ENCODE measurements at places on chromosomes 2 and 18.

- DNase-seq: no peak
These were observed 452.4 kb downstream of the LRATD1 start for GRCh38 chr2:15084826-15085489.

DNA sequence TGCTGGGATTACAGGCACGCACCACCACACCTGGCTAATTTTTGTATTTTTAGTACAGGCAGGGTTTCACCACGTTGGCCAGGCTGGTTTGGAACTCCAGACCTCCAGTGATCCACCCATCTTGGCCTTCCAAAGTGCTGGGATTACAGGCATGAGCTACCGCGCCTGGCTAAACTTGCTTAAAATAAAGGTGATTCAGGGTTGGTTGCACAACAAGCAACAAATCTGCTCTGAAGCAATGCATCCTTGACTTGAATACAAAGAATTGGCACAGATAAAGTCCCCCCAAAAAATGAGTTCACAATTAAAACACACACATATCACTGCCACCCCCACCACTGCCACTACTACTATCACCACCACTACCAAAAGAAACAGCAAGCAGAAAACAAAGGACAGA, 34.9 kb downstream of the CCDC88A start:
- DNase-seq: no peak

- DNase-seq: no peak
These were observed 273.7 kb downstream of the TWIST2 start for GRCh38 chr2:239121600-239122012.

DNA sequence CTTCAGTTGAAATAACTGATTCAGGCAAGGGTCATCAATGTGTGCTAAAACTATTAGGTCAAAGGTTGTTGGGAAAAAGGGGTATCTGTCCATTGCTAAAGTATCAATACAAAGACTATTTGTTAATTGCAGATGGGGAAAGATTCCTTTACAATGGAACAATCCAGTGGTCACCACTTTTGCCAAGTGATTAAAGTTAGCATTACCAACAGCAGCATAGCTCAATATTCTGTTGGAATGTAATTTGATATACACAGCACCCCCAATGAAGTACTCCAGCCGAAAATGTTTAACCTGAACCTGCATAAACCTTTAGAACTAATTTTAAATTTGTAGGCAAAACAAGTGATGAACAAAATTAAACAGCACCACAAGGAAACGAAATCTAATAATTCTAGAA, 191.0 kb downstream of the TCF4 start:
- no peak for DNase-seq

GRCh38 chr2:158025255-158025996, 76.2 kb upstream of the UPP2 start:
- no peak for DNase-seq

GRCh38 chr2:43408407-43409160, 182.2 kb upstream of the ZFP36L2 start:
- no peak for DNase-seq

DNA sequence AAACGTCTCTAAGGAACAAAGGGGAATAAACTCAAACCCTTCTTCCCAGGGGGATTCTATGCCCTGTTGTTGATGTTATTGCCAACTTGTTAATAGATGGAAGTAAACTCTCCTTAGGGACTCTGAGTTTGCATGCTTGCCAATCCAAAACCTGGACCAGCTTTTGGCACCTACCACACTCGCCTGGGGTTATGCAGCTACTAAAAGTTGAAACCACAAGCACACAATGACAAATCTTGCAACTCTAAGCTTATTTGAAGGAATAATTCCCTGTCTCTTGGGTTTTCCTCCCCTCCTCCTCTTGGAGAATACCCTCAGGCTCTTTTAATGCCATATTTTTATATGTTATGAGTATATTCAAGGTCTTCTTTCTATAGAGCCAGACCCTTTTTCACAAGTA, 484.1 kb downstream of the FBXO15 start:
- no peak for DNase-seq

- no peak for DNase-seq
These were observed 50.6 kb upstream of the MAPRE2 start for GRCh38 chr18:34990597-34990996.

GRCh38 chr2:156532989-156533388, 96.8 kb downstream of the GPD2 start:
- DNase-seq: no peak

- no peak for DNase-seq
These were observed 192.0 kb downstream of the MTX2 start for GRCh38 chr2:176461098-176461808.

- DNase-seq: no peak
These were observed 45.4 kb upstream of the RND3 start for GRCh38 chr2:150532879-150533278.

DNA sequence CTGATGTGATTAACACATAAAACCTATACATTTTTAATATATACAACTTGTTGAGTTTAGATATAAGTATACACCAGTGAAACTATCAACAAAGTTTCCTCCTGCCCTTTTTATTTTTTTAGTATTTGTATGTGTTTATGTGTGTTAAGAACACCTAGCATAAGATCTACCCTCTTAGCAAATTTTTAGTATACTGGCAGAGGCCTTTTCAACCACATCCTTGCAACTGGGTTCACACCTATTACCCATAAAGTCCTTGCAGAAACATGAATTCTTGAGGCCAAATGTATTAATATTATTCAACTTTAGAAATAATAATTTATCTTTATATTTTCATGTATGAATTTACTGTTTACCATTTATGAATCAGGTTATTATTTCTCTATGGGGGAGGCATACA, 119.7 kb upstream of the CRIM1 start:
- DNase-seq: peak; percentile 11

GRCh38 chr2:23530206-23530908, 145.4 kb downstream of the KLHL29 start:
- DNase-seq: no peak

DNA sequence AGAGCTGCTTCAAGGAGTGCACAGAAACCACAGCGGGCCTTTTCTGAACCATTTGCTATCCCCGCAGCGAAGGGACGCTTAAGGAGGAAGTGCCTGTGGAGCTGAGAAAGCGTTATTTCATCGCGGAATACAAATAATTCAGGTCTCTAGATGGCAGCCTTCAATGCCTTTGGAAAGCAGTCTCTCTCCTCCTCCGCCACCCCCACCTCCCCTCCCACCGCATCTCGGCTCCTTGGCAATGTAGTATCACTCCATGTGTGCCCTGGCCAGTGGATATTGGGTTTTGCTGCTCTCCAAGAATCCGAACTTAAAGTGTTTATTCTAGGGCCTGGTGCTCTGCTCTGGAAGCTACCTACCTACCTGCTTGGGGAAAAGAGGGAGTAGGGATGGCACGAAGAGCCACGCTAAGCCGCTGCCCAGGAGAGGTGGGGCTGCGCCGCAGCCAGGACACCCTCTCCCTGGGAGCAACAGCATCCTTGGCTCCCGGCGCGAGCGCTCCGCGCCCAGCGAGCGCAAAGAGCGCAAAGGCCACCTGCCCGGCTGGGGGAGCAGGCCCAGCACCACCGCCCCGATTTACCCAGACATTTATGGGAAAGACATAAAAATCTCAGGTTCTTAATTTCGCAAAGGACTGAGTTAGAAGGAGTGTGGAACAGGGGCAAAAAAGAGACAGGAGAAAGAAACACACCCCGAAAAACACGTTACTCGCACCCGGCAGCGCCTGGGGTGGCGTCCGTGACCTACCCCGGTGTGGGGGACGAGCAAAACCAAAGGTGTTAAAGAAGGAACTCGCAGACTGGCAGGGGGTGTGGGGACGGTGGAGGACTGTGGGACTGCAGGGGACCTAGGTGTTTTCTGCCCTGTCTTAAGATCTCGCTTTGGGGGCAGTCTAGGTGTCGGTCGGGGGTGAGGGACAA, 1.0 kb downstream of the SPHKAP start:
- DNase-seq: no peak

DNA sequence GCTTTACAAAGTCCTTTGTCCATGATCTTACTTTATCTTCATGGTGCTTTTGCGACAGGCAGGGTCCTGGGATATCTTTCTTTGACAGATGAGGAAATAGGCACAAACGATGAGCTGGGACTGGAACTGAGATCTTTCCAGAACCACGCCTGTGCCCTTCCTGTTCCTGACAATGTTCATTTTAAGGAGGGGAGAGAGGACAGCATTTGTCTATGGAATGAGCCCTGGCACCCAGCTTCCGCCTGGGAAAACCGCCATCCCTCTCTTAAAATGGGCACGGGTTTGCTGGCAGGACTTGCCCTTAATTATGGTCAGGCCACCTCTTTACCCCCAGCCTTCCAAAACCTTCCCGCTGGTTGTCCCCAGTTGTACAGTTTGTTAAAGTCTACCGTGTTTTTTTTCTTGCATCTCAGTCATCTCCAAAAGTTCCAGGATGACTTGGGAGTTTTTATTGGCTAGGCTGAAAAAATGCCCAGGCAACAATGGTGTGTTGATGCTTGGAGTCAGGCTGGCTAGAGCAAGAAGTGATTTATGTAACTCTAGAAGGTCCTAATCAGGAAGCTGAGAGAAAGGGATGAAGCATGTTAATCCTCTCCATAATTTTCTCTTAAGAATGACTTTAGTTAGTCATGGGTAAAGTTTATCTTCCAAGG, 264.9 kb upstream of the EPAS1 start:
- DNase-seq: no peak

DNA sequence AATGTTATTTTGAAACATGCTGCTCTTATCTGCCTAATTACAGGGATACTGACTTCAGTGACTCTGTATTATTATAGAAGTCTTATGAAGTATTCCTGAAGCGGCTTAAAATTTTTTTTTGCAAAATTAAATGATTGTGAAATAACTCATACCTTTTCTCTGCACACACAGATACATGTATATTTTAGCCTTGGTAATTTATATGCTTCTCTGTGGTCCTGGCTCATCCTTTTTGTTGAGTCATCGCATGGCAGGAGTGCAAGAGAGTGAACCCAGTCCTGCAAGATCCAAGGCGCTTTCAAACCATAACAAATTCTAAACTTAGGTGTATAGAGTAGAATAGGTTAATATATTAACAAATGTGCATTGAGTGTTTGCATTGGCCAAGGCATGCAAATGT, 8.6 kb downstream of the CCNT2 start:
- peak; percentile 7 for DNase-seq

DNA sequence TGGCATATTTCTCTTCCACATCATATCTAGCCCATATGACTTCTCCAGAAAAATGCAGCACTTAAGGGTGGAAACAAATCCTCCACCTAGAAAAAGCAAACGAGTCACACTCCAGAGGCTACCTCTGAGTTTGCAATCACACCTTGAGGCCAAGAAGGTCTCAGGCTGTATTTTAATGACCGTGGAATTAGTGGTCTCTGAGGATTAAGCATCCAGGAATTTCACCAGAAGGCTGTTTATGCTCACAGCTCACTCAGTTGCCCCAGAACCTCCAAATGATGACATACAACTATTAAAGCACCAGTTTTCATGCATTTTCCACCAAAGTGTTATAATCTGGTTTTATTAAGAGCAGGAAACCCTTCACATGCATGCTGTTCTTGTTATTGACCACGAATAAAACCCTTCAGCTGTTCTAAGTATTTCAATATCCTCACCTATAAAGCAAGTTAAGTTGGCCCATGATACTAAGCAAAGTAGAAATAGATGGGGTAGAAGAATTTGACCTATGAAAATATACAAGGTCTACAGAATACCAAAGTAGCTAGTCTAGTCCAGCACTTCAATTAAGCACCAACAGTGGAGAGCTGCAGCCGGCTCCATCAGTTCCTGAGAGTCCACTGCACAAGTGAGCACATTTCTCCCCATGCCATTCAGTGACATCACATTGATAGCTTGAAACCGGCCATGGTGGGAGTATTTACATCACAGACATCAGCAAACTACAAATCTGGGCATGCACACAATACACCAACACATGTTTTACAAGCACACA, 39.5 kb upstream of the SLC14A1 start:
- no peak for DNase-seq

GRCh38 chr18:78090584-78090983, 840.9 kb downstream of the GALR1 start:
- no peak for DNase-seq

DNA sequence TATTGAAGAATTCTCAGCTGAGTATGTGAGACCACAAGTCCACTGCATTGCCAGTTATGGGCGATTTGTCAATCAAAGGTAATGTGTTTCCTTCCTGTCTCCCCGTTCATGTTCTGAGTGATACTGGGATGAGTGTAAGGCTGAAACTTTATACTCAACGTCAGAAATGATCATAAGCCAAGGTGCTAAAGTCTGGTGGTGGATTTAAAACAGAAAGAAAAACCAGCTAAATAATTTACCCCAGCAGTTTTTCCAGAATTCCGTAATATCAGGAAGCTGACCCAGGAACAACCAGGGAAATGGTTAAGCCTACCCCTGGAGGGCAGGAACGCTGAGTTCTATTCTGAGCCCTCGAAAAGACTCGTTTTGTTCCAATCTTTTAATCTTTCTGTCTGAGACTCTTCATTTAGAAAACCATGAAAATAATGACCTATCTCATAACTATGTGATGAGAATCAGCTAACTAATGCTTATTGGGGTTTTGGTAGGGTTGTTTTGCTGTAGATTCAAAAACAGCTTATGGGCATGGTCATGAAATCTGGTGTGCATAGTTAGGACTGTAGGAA, 149.6 kb downstream of the LAMA3 start:
- DNase-seq: no peak

- no peak for DNase-seq
These were observed 860.8 kb upstream of the ACVR2A start for GRCh38 chr2:146984014-146984413.

DNA sequence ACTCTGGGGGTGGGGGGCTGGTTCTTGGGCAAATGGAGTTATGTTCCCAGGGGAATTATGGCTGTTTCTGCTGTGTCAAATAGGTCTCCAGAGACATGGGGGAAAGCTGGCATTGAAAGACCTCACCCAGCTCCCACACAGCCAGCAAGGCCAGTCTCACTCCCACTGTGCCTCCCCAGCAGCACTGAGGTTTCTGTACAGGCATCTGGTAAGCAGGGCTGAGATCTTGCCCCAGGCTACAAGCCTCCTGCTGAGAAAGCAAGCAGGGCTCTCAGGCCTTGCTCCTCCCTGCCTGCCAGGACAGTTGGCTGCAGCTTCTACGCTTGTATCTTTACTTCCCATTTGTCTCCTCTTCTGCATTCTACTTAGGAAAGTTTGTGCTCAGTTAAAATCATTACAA, 50.5 kb upstream of the FHOD3 start:
- DNase-seq: no peak

DNA sequence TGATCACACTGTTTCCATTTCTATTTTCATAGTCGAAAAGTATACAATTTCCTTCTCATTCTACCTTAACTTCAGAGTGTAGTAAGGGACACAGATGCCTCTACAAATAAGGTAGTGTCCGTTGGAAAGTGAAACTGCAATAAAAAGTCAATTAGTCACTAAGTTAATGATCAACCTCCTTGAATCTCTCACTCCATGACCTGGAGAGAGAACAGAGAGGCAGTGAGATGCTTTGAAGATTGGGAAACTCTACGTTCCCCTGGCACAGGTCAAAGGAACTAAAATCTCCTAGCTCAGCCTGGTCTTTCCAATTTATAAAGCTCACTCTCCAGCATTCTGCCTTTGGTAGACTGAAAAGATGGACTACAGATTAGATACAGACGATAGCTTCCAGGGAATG, 153.8 kb upstream of the ACAA2 start:
- DNase-seq: no peak

GRCh38 chr2:232376713-232377112, 1.8 kb upstream of the ALPP start:
- DNase-seq: no peak

Measured in CD4-positive, alpha-beta T cell treated with Interleukin-2 at 100 ng/mL for 4 hours (primary cell).